Mammary epithelial cell (primary cell): ENCODE measurements at places on chromosomes 2 and 18. TPM values are rescaled to one million over a fixed set of nuclear protein-coding genes. Genes with fewer than 3 reads are reported as not detected.

The CIDEA gene
- total RNA-seq: 0.24 and 0.94 TPM in 2 replicates

The PLCD4 gene
- total RNA-seq: 1.4 and 5.4 TPM in 2 replicates

The FBXO41 gene
- 7.1 and 8.9 TPM in 2 replicates for total RNA-seq

GRCh38 chr2:211248841-211249240 lies 692.4 kb downstream of the CPS1 start:
- DNase-seq: peak; percentile 40

GRCh38 chr2:235054475-235054874 lies 102.7 kb downstream of the SH3BP4 start:
- DNase-seq: no peak
